ENCODE measurements at places on chromosomes 3 and 15.

DNA sequence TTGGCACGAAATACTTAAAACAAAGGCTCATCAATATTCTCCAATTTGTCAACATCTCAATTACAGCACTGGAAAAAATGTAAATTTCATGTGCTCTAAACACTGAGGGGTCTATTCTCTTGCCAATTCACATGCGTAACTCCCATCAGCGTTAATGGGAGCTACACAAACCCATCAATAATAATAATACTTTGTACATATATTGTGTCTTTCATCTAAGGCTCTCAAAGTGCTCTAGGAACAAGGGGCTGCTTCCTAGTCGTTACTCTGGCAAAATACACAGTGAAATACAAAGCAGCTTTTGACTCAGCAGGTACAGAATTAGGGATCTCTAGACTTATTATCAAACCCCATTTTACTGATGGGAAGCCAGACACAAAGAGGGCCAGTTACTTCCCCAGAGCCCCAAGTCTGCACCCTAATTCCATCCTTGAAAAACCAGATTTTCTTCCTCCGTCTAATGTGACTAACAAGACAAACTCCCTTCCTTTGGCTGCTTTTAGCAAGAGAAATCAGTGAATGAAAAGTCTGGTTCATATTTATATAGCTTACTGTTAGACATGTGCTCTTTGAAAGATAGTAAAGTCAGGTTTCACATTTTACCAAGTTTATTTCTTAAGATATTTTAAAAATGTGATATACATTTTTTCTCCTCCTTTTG lies 20.0 kb downstream of the MEIS2 start:
- no peak for DNase-seq

DNA sequence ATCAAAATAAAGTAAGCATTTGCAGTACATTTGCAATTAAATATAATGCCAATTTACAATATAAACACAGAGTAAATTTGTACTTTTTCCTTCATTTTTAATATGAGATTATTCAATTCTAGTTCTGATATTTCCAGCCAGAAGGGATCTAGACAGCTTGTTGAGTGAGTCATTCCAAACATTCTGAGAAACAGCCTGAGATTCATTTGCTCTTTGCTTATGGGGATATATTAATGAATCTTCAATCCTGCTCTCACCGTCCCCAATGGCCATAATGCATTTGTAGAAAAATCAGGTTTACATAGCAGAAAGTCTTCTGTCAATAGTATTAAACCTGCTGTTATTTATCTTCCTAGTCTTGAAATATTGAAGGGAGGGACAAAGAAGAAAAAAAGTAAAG lies 554.2 kb downstream of the TUSC7 start:
- DNase-seq, result no peak

DNA sequence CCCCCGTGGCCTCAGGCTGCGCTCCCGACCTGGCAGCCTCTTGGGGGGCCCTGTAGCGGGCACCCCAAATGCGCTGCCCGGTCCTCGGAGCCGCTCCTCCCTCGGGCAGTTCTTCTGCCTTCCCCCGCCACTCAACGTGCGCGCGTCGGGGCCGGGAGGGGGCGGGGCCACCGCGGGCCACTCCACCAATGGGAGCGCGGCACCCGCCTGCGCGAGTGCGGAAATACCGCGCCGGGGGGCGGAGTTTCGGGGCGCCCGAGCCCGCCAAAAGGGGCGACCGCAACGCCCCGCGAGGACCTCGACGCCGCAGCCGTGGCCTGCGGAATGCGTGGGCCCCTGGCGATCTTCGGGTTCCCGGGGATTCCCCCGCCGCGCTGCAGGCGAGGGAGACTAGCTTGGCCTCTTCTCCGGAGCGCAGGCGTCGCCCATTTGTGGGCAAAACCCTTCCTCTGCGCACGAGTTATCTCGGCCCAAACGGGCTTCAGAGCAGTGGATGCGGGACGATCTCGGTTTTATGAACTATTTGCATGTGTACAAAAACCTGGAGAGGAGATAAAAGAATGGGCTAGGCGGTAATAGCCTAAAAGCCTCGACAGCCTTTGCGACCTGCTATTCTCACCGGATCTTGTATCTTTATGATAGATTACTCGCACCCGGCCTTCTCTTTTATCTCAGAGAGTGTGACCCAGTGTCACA lies at the start of gene TASOR:
TSS of gene TASOR (minus strand) at position 144 of the 696 bp plus-strand sequence. CDS start 259 bp downstream, outside the sequence.
- DNase-seq, result peak; percentile 67

DNA sequence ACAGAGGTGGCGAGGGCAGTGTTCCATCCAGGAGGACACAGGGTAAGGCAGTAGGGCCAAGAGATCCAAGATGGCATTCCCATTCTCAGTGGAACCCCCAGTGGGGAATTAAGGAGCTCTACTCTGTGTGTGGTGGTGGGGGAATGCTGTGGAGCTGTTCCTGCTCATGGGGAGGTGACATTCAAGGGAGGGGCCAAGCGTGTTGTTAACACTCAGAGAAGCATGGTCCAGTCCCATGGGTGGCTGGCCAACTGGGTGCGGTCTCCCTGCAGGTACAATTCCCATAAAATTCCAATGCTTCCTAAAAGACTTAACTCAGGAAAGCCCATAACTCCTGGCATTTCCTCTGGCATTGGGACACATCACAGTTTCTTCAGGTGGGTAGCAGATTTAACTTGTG lies 2.3 kb downstream of the CAMP start:
- DNase-seq, result no peak

DNA sequence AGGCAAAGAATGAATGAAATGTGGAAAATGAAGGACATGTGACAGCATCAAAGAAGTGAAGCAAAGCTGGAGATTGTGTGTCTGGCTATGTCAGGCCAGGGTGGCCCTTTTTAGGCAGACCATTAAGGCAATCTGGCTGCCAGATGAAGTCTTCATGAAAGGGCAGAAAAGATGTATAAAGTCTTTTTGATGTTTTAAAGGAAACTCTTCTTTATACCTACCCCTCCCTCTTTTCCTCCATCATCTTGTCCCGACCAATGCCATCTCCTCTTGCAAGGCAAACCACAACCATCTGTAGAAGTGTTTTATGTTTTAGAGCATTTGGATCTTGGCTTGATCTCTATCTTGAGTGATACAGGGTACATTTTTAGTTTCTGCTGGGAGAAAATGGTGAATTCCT lies 259.2 kb downstream of the LSAMP start:
- DNase-seq, result no peak

DNA sequence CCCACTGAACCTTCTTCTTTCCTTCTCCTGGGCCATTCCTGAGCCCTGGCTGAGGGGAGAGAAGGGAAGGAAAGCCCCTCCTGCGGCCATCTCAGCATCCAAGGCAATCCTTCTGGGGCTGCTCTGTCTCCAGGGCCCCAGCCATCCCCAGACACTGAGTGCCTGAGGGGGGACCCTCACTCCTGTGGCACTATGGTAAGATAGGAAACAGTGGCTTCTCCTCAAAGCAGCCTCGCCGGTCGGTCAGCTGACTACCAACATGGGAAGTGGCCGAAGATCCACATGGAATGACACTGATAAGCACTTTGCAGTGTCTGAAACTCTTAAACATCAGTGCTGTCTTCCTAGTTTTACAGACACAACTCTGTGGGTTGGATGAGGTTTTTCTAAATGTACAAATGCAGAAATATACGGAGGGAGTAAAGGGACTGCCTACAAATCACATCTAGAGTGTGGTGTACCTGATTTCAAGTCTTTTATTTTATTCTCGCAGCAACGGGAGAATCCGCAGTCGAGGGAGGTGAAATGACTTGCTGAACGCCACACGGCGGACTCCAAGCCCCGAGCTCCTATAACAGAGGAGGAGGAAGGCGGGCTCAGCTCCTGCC lies 973 bp upstream of the ITPKA start:
- no peak for DNase-seq

GRCh38 chr3:178676942-178677790 lies 140.9 kb downstream of the KCNMB2 start:
- no peak for DNase-seq

DNA sequence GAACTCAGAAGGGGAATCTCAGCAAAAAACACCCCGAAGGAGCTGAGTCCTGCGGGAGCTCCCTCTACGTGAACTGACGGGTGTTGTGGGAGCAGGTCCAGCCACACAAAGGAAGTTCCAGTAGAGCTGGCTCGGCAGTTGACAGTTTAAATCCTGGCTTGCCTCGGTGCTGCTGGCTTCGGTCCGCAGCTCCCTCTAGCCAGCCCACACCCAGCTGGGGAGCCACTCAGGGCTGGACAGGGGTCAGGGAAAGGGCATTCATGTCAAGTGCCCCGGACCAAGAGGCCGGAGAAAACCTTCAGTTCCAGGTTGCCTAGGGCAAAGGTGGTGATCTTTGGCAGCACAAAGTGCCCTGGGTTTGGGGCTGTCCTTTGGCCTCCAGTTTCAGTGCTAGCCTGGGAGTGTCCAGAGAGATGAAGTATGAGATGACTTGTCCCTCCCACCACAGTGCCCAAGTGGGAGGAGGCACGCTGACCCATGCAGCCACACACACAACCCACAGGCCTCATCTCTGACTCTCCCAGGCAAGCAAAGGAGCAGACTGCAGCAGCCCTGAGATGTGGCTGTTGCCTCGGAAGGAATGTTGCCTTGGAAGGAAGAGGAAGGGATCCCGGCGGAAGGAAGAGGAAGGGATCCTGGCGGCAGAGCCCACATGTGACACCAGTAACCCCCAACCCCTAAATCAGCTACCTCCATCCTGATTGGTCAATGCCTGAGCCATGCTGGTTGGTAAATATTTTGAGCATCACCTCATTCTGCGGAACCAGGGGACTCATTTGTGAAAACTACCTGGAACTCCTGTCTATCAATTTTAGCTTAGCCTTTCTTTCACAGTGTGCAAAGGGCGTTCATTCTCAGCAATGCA lies 13.9 kb upstream of the ANPEP start:
- no peak for DNase-seq

- DNase-seq, result no peak
Observed at GRCh38 chr15:35477312-35478262, 68.4 kb downstream of the DPH6 start.

DNA sequence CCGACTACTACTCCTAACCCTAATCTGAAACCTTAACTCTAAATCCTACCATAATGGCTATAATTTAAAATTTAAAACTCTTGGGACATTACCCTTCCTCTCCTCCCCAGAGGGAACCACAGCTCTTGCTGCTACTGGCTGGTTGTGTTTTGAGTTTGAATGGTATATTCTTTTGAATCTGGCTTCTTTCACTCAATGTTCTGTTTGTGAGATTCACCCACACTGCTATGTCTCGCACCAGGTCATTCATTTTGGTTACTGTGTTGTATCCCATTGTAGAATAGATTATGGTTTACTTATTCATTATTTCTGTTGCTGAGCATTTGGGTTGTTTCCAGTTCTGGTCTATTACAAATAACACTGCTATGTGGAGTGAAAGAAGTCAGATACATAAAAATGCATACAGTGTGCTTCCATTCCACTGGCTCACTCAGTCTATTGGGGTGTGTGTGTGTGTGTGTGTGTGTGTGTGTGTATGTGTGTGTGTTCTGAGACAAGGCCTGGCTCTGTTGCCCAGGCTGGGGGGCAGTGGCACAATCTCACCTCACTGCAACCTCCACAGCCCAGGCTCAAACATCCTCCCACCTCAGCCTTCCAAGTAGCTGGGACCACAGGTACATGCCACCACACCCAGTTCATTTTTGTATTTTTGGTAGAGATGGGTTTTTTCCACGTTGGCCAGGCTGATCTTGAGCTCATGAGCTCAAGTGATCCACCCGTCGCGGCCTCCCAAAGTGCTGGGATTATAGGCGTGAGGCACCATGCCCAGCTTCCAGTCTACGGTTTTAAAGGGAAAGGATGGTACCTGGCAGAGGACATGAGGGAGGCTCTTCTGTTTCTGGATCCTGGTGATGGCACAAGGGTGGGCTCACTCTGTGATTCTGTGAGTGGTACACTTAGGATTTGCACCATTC lies 19.2 kb upstream of the SYNM start:
- DNase-seq, result no peak

DNA sequence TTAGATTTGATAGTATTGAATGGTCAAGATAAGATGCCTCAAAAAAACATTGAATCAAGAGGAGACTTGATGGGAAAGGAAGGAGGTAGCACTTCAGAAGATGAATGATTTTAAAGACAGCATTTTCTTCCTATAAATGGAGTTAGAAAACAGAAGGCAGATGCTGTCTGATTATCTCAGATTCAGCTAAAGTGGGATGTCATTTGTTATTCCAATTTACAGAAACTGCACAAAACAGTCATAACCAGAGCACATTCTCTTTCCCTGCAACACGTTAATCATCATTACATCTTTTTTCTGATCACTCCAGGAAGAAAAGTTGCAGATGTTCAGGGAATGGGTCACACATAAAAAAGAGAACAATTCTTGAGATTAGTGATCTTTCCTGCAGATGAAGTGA lies 1141.8 kb downstream of the SI start:
- no peak for DNase-seq

- no peak for DNase-seq
Observed at GRCh38 chr3:38717355-38718240, 68.1 kb upstream of the SCN5A start.

- no peak for DNase-seq
Observed at GRCh38 chr3:183497313-183497712, 58.2 kb downstream of the KLHL6 start.

GRCh38 chr3:160065282-160065681 lies 76.6 kb downstream of the IL12A start:
- no peak for DNase-seq

- no peak for DNase-seq
Observed at GRCh38 chr15:92121047-92121446, 267.5 kb downstream of the SLCO3A1 start.
